ENCODE measurements at places on chromosomes 2 and 18.
A peak's percentile ranks its signal among the peaks of the same experiment; 100 is the strongest.

GRCh38 chr2:46825939-46826568 is 89.6 kb downstream of the MCFD2 start:
- DNase-seq = no peak

DNA sequence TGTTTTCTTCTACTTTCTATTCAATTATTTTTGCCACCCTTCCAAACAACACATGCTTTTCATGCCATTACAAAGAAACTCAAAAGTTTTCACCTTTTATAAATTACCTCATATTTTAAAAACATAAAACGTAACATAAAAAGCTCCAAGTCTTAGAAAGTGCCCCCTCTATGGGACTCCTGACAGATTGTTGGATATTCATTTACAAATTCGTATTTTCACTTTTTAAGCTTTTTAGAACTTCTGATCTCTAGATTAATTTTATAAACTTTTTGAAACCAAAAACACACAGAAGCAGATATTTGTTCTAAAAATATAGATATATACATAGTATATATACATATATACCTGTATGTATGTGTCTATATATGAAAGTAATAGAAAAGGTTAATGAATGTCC is 1.5 kb downstream of the COL5A2 start:
- DNase-seq = no peak

- no peak for DNase-seq
Measured at GRCh38 chr2:73210696-73211095, 3.3 kb upstream of the SMYD5 start.

GRCh38 chr18:484749-485464 is 15.6 kb downstream of the COLEC12 start:
- DNase-seq = peak; percentile 73

GRCh38 chr18:69705987-69706386 is 241.7 kb downstream of the CD226 start:
- DNase-seq = no peak

DNA sequence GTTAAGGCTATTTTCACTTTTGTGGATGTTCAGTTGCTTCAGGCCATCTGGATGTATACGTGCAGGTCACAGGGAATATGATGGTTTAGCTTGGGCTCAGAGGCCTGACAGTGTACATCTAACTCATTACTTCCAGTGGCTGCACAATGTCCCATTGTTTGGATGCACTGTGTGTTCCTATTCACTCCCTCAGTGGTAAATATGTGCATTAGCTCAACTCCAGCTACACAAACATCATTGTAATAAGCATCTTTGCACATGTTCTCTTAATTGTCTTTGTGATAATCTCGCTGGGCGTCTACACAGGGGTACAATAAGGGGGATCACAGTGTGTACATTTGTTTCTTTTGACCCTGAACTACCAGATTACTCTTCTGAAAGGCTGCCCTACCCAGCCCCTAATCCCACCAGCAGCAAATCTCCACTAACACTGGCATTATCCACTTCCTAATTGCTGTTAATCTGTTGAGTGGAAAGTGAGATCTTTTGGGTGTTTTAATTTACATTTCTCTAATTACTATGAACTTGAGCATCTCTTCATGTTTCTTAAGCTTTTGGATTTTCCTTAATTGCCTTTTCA is 56.1 kb upstream of the POLE4 start:
- DNase-seq = no peak

DNA sequence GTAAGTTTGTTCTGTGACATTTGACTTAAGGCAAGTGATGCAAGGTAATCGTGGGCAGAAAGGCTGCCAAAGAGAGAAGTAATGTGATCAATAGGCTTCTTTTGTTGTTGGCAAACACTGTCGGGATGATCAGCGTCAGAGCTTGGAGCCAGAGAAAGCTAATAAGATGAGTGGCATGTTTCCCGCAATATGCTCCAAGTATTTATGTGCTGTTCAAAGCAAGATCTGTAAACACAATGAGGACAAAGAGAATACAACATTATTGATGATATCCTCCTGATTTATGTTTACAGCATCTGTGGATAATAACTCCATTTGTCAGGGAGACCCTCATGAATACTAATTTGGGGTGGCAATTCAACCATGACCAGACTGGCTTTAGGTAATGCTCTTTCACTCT is 603.3 kb downstream of the TDRD15 start:
- no peak for DNase-seq

DNA sequence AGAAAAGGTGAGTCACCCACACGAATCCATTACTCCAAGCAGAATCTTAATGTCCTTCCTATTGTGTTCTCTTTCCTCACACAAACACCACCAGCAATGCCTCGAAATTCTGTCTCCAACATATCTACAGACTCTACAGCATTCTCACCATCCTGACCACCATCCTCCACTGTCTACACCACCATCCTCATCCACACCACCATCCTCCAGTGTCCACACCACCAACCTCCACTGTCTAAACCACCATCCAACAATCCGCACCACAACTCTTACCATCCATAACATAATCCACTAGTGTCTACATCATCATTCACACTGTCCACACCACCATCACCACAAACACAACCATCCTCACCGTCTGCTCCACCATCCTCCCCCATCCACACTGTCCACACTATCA is 121.6 kb upstream of the ALKAL2 start:
- DNase-seq = no peak

GRCh38 chr2:240746671-240747070 is 55.0 kb downstream of the AQP12A start:
- DNase-seq = no peak

- no peak for DNase-seq
Measured at GRCh38 chr18:63487676-63488075, 10.9 kb downstream of the SERPINB5 start.

GRCh38 chr2:31563273-31563839 is 17.4 kb downstream of the SRD5A2 start:
- DNase-seq = no peak

DNA sequence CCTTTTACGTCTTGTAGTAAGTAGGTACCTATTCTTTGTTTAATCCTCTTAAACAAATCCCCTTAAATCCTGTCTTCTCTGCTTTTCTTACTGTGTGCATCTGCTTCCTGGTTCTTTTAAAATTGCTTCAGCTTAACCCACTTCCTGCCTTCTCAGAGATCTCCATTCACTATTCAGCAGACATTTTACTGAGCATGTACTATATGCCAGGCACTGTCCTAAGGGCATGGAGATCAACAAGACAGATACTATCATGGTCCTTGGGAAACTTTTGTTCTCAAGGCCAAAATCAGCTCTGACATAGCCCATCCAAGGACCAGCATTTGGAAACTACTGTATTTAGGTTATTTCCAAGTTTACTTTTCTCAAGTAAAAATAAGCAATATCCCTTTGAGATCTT is 227.5 kb downstream of the TPGS2 start:
- DNase-seq = no peak

GRCh38 chr18:24993628-24994027 is 358.3 kb downstream of the ZNF521 start:
- DNase-seq = no peak

- DNase-seq = peak; percentile 1
Measured at GRCh38 chr2:62941413-62941812, 109.2 kb upstream of the OTX1 start.

DNA sequence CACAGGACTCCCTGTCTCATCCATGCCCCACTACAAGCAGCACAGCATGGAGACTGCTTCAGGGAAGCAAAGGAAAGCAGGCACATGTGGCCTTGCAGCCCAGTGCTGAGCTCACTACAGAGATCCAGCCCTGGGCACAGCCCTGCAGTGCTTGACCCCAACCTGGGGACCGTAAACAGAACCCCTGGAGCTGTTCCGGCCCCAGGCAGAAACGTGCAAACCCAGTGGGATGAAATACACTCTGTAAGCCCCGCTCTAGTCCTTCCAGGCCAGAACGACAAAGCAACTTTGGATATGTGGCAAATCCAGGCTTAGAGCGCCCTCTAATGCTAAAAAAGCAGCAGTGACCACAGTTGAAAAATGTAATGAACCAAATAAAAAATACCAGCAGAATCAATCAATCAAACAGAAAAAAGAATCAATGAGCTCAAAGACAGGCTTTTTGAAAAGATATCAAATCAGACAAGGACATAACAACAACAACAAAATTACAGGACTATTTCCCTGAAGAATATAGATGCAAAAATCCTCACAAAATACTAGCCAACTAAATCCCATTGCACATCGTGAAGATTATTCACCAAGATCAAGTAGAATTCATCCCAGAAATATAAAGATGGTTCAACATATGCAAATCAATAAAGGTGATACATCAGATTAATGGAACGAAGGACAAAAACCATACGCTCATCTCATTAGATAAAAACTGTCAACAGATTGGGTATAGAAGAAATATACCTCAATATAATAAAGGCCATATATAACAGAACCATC is 45.6 kb downstream of the ZNF519 start:
- peak; percentile 55 for DNase-seq

GRCh38 chr2:179842498-179843153 is 18.8 kb downstream of the ZNF385B start:
- no peak for DNase-seq

GRCh38 chr2:217189131-217189530 is 329.3 kb upstream of the TNP1 start:
- DNase-seq = no peak

- no peak for DNase-seq
Measured at GRCh38 chr18:48959921-48960920, 9.5 kb upstream of the SMAD7 start.

DNA sequence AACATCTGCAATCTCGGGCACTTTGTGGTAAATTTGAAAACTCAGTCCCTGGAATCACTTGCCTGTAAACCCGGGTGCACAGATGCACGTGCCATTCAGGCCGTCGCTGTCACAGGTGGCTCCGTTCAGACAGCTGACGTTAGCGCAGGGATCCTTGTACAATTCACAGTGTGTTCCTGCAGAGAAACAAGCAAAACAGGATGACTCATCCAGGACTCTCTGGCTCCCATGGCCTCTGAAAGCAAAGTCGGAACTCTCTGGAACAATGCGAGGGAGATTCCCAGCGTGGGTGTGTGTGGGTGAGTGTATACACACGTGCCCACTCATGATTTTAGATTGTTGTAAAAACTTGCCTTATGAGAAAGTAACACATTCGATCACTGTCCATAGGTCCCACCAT is 136.1 kb upstream of the PID1 start:
- DNase-seq = peak; percentile 83

DNA sequence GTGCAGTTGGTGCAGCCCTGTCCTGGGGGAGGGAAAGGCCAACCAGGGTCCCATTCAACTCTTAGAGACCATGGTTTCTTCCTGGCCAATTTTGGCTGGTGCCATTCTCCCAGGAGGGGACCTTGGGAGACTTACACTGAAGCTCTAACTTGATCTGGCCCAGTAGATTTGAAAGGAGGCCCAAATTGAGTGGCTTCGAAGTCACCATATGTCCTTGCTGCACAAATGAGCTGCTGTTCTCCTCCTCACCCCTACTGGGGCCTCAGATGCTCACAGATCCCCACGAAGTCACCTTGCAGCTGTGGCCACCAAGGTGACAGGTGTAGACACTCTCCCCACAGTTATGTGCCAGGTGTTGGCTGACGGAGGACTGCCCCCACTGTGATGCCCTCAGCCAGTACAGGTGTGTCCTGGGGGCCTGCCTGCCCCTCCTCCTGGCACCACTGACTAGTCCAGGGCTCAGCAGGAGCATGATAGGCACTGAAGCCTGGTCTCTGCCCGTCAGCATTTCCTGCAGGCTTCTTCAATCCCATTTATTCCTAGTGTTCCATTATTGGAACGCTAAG is 4.7 kb upstream of the C2orf72 start:
- no peak for DNase-seq

- DNase-seq = peak; percentile 79
Measured at GRCh38 chr2:195648787-195649186, 8.2 kb upstream of the SLC39A10 start.

DNA sequence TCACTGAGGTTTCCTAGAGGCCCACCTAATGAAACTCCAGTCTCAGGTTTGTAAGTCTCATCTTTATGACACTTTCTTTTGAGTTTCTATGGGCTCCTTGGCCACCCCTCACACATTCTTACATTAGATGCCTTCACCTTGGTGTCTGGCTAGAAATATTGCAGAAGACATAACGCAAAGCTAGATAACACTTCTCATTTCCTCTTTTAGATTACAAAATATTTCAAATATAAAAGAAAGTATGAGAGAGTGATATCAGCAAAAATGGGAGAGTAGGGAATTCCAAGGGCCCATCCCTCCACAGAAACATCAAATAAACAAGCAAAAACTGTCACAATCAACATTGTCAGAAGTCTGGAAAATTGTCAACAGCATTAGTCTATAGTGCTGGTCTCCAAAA is 43.3 kb upstream of the ZCCHC2 start:
- no peak for DNase-seq

DNA sequence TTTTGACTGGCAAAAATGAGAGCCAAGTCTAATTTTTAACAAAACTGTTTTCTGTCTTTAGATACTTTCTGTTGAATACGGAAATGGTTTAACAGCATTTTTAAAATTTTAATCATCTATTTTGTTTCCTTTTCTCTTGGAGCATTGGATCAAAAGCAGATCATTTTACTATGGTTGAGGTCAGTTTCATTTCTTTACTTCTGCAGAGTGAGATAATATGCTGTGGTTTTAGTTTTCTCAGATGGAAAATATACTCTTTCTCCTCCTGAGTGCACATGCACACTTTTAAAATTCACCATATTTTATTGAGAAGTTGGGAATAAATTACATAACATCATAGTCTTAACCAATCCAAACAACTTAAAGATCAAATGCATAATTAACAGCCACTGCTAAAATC is 283.3 kb downstream of the SLC8A1 start:
- no peak for DNase-seq

DNA sequence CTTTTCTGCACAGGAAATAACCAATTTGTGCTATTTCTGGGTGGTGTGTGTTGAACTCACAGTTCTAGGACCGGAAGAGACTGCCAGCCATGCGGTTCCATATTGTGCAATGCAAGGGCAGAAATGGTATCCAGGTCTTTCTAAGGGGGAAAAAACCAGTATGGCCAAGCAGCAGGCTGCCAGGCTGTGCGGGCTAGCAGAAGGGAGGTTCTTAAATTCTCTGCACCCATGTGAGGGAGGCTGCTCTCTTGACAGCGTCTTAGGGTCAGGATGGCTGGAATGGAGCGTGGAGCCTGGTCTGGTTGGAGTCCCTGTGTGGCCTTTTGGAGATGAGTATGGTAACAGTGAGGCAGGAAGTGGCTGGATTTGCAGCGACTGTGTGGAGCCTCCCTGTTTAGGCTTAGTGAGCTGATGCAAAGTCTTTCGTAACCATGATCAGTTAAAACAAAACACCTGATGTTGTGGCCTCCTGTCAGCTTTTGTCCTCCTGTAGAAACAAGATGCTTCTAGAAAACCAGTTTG is 52.6 kb downstream of the NCK2 start:
- DNase-seq = peak; percentile 47

DNA sequence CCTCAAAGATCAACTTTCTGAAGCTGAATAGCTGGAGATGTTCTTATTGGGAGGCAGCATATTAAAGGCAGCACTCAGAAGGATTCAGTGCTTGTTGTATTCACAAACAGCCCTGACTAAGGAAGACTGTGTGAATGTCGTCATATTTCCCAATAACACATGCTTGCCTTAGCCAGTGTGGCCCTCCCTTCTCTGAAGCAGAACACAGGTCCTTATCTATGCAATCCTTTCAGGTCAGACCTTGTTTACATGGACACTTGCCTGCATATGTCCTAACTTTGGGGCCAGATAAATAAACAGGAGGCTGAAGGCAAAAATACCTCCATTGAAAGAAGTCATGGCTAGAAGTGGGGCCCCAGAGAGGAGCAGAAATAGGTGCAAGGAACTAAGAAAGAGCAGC is 97.2 kb downstream of the SLC4A3 start:
- DNase-seq = no peak

Measured in suppressor macrophage (primary cell).